T-helper 17 cell (primary cell): ENCODE measurements at places on chromosomes 16 and 17. TPM values are rescaled to one million over a fixed set of nuclear protein-coding genes. Genes with fewer than 3 reads are reported as not detected.

The EMC8 gene
- total RNA-seq: 32.5 TPM

The SLFN5 gene
- 104 TPM for total RNA-seq

The CES5A gene
- total RNA-seq: not detected

The TMC5 gene
- not detected for total RNA-seq

The CAPNS2 gene
- not detected for total RNA-seq

The PRDM7 gene
- total RNA-seq: not detected

The DRC7 gene
- total RNA-seq: not detected

The TLCD2 gene
- 0.26 TPM for total RNA-seq

GRCh38 chr16:58563235-58563634 lies 47.9 kb downstream of the SETD6 start:
- DNase-seq: no peak

- no peak for DNase-seq
These were observed 161.0 kb downstream of the FTO start for GRCh38 chr16:53864819-53865493.

- no peak for DNase-seq
These were observed 133.7 kb upstream of the TNRC6C start for GRCh38 chr17:77824780-77825280.
